ENCODE measurements at places on chromosomes 5 and 9.

DNA sequence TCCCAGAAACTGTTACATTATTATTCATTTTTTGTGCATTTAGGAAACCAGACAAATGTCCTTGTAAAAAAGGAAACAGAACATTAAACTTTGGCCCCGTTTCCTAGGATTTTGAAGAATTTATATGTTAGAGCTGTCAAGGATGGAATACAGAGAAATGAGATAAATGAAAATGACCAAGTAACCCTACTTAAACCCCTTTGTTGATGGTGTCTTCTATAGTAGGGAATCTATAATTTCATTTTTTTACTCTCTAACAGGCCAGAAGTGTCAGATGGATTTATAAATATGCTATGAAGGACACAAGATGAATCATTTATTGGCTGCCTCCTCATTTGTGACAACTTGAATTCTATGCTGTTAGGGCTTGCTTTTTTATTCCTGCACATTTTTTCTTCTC is 1047.1 kb downstream of the PTPRD start:
- DNase-seq: no peak

- no peak for DNase-seq
Observed at GRCh38 chr5:90020575-90021538, 388.7 kb downstream of the CETN3 start.

DNA sequence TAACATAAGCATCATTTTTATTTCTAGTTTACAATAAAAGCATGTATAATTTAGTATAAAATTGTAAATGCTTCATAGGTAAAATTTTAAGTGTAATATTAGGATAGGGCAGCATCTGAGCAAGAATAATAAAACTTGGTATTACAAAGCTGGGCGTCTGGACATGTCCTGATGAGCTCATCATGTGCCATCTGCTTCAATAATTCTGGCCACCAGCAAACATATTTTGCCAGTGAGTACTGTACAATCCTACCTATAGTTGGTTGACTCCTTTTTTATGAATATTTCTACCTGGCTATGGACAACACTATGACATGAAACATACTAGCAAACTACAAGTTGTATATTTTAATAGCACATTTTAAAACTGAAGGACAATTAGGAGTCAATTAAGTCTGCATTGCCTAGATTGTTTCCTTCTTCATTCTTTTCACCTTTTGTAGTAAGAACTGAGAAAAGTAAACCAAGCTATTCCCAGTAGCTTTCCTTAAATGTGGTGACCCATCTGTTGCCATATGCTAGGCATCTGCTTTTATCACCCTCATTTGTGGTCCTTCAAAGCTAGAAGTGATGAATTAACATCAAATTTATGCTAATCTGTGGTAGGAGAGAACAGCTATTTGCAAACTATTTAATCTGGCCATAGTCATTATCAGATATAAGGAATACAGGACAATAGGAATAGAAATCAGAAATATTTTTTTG is 23.4 kb downstream of the LURAP1L start:
- DNase-seq: no peak

GRCh38 chr5:100584889-100585288 is 49.7 kb downstream of the FAM174A start:
- no peak for DNase-seq

GRCh38 chr9:89518466-89519365 is 20.8 kb upstream of the SEMA4D start:
- DNase-seq: no peak

GRCh38 chr5:116543501-116543900 is 31.1 kb downstream of the SEMA6A start:
- DNase-seq: no peak

DNA sequence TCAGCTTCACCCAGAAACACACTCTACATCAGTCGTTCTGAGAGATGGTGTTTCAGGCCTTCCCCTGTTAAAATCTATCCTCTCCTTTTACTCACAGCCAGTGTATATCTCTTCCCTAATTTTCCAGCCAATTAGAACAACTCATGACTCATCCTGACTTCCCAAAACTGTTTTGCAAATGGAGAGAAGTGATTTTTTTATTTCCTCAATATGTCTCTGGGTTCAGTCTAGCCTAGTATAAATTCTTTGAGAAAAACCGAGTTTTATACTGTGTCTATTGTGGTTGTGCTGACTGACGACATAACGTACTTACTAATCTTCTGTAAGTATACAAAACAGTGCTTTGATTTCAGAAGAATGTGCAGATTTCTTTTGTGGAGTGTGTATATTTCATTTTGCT is 28.4 kb upstream of the CAST start:
- DNase-seq: no peak

GRCh38 chr9:133276923-133277322 is 1.9 kb upstream of the ABO start:
- DNase-seq: no peak

GRCh38 chr9:90054810-90055209 is 450.0 kb downstream of the GADD45G start:
- no peak for DNase-seq

DNA sequence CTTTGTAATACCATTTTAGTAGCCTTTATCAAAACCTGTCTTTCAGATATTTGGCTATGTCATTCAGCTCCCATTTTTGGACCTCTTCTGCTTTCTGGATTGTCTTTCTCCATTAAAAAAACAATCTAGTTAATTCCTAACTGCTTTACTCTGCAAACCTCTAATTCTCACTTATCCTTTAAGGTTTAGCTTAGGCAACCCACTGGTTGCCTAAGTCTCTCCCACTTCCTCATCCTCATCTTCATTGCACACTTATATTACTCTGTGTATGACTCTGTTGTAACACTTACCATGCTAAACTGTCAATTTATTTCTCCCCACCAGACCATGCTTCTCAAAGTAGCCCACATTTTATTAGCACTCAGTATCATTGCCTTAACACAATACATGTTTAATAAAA is 205.0 kb upstream of the DMRTA1 start:
- no peak for DNase-seq

- no peak for DNase-seq
Observed at GRCh38 chr5:172235827-172236736, 42.1 kb downstream of the EFCAB9 start.

DNA sequence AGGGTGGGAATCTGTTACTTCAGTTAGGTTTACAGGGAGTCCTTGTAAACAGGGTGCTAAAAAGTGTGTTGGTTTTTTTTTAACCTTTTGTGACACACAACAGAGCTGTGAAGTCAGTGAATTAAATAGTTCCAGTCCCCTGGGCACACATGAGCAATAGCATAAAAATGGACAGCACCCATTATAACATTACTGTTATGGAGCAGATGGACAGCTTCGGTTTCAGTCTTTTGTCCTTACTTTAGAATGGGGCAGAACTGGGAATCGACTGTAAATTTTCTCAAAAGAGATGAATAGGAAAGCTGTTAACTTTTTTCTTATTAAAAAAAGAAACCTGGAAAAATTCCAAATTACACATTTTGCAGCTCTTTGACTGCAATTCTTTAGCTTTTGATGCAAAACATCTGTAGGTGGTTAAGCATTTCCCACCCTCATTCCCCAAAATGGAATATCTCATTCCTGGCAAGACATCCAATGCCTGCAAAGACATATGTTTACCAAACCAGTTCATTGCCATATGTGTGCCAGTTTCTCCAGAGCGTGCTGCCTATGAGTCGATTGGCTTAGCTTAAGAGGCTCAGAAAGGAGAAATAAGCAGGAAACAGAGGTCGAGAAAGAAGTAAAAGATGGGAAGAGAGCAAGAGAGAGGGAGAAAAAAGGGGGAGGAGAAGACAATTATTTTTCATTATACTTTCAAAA is 212.3 kb upstream of the TMEM161B start:
- no peak for DNase-seq

DNA sequence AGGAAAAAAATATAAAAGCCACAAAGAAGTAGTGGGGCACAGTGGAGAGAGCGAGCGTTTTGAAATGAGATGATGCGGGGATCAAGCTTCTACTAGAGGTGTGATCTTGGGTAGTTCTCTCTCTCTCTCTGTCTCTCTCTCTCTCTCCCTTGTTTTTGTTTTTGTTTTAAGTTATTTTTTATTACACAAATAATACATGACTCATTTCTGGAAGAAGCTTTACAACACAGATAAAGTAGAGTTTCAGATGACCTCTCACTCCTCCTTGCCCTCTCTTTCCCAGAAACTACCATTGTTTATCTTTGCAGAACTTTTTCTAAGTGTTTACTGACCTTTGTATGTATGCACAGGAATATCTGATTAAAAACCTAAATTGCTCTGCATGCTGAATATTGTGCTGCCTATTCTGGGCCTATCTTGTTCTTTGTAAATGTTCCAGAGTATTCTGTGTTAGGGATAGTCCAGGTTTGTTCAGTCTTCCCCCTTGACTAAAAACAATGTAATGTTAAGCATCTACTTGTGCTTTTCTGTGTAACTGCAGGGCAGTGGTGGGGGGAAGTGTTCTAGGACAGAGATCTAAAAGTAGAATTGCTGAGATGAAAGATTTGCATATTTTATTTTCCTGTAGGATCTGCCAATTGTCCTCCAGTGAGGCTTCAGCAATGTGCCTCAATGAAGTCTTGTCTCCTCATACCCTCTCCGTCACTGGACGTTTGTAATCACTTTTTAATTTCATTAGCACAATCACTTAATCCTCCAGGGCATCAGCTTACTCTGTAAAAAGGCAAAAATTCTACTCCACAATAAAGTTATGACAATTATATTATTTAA is 52.0 kb downstream of the FYB1 start:
- DNase-seq: no peak

GRCh38 chr9:106769331-106769730 is 93.6 kb upstream of the ZNF462 start:
- no peak for DNase-seq

- DNase-seq: no peak
Observed at GRCh38 chr5:126852091-126852571, 75.2 kb downstream of the LMNB1 start.

GRCh38 chr9:125387861-125388524 is 126.4 kb downstream of the GAPVD1 start:
- no peak for DNase-seq

- no peak for DNase-seq
Observed at GRCh38 chr9:114057161-114057885, 20.8 kb downstream of the AMBP start.

DNA sequence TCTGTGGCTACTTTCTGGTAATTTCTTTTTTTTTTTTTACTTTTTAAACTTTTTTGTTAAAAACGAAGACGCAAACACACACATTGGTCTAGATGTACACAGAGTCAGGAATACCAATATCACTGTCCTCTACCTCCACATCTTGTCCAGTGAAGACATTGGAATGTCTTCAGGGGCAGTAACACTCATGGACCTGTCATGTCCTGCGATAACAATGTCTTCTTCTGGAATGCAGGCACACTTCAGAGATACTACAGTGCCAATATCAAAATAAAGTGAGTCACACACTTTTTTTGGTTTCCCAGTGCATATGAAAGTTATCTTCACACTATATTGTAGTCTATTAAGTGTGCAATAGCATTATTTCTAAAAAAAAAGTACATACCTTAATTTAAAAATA is 175.9 kb downstream of the ARRDC3 start:
- no peak for DNase-seq

- DNase-seq: no peak
Observed at GRCh38 chr5:143284002-143284401, 119.5 kb downstream of the NR3C1 start.

- DNase-seq: no peak
Observed at GRCh38 chr5:41435276-41435675, 75.1 kb downstream of the PLCXD3 start.

- no peak for DNase-seq
Observed at GRCh38 chr5:52746539-52746938, 41.2 kb upstream of the ITGA1 start.

GRCh38 chr5:27708534-27708933 is 670.1 kb upstream of the CDH9 start:
- no peak for DNase-seq

DNA sequence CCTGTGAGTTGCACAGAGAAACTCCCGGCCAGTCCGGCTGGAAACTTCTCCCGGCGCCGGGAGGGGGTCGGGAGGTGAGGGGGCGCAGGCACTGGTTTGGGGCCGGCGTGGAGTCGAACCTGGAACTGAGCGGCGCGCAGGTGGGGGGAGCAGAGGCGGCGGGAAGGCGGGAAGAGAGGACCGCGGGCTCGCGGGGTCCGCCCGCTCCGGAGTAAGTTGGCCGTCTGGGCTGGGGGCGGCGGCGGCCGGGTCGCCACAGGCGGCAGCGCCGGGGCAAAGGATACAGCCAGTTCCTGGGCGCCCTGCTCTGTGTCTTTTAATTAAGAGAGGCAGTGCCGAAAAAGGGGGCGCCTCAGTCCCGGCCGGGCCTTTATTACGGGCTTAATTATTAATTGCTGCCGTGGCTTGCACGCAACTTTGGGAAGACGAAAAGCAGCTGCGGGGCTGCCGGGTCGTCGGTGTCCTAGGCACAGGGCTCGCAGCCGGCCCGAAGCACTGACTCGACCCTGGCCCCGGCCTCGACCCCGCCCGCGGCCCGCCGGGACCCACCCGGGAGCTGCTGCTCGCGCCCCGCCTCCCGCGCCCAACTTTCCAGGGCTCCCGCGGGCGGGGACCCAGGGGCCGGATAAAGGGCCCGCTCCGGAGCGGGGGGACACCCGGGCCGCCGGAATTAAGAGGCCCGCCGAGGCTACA is 1.1 kb downstream of the NTNG2 start:
- DNase-seq: no peak

DNA sequence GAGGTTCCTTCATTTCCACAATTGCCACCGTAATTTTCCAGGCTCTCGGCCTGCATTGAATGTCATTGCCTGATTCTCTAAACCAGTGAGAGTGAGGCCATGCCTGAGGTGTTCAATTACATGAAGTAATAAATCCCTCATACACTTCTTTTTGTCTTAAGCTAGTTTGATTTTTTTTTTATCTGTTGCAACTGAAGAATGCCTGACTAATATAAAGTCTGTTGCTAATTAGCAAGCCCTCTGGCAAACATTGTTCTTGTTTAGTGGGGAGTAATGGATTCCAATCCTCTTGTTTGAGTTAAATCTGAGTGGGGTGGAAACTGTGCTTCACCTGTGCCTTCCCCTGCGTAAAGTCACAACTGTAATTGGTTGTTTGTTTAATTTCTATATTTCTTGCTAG is 338.1 kb upstream of the ATP10B start:
- no peak for DNase-seq

DNA sequence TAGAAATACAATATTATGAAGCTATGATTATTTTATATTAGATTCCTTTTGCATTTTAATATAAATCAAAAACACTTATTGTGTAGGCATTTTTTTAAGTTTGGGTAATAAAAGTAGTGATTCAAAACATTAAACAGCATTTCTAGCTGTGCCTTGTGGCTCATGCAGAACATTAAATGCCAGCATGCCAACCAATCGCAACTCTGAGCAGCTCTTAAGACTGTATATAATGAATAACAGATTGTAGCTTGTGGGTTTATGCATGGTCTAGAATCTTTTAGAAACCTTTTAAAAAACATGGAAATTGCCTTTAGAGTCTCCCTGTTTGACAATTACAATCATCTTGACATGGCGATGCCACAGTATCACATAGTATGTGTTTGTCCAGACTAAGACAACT is 903.8 kb downstream of the EFNA5 start:
- no peak for DNase-seq

GRCh38 chr9:97474372-97474925 is 27.0 kb upstream of the TMOD1 start:
- no peak for DNase-seq
